ENCODE measurements at places on chromosomes 4 and X.

DNA sequence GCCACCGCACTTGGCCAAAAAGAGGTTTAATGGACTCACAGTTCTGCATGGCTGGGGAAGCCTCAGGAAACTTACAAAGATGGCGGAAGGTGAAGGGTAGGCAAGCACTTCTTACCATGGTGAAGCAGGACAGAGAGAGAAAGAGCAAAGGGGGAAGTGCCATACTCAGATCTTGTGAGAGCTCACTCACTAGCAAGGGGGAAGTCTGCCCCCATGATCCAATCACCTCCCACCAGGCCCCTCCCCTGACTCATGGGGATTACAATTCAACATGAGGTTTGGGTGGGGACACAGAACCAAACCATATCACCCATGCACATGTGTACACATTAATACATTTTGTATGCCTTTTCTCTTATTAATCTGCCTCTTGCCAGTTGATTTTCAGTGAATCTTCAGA is 77.2 kb upstream of the HSD17B10 start:
- DNase-seq = no peak

DNA sequence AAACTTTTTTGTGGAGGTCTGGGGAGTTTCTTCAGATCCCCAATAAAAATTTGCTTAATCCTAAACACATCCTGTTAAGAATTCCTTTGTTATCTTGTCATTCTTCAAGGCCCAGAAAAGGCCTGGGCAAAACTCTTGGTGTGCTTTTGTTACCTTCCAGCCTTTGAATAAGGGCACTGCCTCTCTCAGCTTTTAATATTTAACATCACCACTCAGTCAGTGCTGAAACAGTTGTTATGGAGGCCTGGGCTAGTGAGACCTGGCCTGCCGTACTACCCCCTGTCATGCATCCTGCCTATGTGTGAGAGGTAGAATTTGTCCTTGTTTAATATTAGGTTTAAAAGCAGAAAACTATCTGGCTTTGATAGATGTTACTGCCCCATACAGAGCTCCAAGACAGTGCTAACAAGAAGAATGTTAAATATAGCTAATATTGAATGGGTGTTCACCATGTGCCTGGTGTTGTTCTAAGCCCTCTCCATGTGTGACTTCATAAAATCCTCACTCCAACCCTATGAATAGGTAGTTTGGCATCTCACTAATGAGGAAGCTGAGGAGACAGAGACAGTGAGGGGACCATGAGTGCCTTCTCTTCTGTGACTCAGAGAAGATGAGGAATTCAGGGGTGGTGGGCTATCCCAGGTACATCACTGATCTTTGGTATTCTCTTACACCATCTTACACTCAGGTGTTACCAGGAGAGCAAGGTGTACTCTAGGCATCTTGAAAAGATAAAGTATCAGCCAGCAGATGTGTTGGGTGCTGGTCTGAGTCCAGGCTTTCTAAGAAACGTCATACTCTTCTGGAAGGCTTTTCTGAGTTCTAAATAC is 6.2 kb downstream of the PPP1R2C start:
- DNase-seq = no peak

DNA sequence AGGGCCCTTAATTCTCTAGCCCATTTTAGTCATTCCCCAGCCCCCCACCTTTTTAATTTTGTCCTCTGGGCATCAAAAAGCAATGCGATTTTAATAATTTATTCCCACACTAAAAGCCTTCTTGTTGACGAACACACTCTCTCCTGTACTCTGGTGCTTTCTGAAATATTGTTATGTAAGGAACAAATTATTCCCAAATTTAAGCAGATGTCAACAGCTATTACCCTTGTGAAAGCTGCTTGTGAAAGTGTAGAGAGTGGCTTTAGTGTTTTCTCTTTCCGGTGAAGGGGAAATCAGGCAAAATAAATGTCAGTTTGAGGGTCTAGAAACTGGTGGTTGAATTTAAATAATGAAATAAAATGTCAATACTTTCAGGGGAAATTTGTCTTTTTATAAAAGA is 221.2 kb upstream of the CNKSR2 start:
- DNase-seq = no peak

GRCh38 chrX:635428-636090 is 5.0 kb downstream of the SHOX start:
- no peak for DNase-seq

- no peak for DNase-seq
Measured at GRCh38 chrX:150536455-150537116, 31.8 kb upstream of the MTM1 start.

Data from stimulated activated CD4-positive, alpha-beta T cell treated with anti-CD3 and anti-CD28 coated beads, Interleukin-1b, Interleukin-23, amount 100 ng/mL, for 1 hour (primary cell).